Mucosa of descending colon (tissue), 3 donors: ENCODE measurements at places on chromosomes 3 and 15. TPM values are rescaled to one million over a fixed set of nuclear protein-coding genes. Genes with fewer than 3 reads are reported as not detected.

The SEMA6D gene
- total RNA-seq = 43.3 TPM

The ZFYVE19 gene
- 36.5 TPM for total RNA-seq

The TMEM44 gene
- 59.3 TPM for total RNA-seq

The UROC1 gene
- not detected for total RNA-seq

The SLC24A5 gene
- not detected for total RNA-seq

The UCN2 gene
- total RNA-seq = not detected

The C3orf85 gene
- 32.6 TPM for total RNA-seq

The MYZAP gene
- 17.9 TPM for total RNA-seq

The JAGN1 gene
- 29.6 TPM for total RNA-seq

The LCMT2 gene
- 5.4 TPM for total RNA-seq

The PLAAT1 gene
- total RNA-seq = 0.73 TPM

The ATP13A4 gene
- total RNA-seq = 33.6 TPM

The SH2D7 gene
- 1.9 TPM for total RNA-seq

The ARL6IP5 gene
- 119 TPM for total RNA-seq

The PIERCE2 gene
- total RNA-seq = 5.4 TPM

The HIGD2B gene
- total RNA-seq = not detected

The GOLGA8S gene
- total RNA-seq = 0.32 TPM

The CHRM5 gene
- total RNA-seq = not detected

The AGTR1 gene
- 4.2 TPM for total RNA-seq
